ENCODE measurements at places on chromosomes 1 and 21.

DNA sequence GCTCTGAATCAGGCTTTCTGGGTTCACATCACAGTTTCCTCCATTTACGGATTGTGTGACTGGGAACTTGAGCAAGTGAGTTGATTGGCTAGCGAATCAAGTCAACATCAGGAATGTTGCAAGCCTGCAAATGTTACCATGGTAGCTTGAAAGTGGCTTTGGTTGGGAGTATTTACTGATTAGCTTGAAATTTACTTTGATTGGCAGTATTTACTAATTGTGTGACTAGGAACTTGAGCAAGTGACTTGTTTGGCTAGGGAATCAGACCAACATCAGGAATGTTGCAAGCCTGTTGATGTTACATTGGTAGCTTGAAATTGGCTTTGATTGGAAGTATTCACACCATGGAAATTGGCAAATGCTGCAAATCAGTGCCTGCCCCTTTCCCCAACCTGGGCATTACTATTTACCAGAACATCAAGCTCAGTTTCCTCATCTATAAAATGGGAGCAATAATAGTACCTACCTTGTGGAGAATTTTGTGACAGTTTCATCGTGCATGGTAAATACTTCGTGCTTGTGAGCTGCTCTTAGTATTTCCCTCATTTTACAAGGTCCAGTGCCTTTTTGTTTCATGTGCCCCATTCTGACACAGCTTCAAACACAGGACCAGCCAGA, 23.1 kb upstream of the B3GALNT2 start:
- no peak for DNase-seq

DNA sequence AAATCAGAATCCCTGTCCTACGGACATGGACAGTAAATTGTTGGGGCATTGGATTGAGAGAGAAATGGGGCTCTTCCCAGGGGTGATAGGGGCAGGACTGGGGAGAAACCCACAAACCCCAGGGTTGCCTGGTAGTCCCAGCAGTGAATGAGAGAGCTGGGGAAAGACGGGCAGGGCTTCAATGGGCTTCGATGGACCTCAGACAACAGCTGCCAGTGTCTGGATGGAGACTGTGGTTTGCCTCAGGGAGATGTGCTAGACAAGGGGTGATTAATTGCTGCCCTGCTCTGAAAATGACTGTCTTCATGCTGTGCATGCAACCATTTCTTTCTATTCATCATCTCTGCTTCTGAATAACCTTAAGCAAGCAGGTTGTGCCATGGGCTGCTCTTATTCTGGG, 7.4 kb downstream of the GPR25 start:
- DNase-seq = no peak

GRCh38 chr1:242525360-242525722, 844 bp upstream of the PLD5 start:
- no peak for DNase-seq

DNA sequence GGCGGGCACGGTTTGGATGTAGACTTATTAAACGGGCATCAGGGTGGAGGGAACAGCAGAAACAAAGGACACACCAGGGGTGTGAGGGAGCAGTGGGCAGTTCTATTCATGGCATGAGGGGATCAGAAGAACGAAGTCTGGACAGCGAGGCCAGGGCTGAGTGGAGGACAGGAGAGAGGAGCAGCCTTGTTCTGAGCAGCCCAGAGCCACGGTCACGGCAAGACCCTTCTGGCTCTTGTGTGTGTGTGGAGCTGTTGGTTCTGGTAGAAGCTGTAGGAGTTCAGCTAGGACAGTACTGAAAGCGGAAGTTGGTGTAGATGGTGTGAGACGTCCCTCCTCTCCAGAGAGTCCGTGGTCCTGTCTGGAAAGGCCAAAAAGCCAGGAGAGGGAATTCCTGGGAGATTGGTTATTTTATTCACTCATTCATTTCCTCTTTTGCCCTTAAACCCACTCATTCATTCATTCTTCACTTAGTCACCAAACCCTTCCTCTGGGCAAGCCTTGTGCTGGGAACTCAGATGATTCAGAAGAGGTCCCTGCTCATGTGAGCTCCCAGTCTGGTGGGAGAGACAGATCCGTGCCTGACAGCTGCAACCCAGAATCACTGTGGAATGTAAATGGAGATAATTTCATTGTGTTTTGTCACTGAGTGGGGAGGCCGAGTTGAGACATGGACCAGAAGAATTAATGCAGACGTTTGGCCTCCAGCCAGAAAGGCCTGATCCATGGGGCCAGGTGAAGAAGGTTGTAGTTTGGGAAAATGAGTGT, 4.1 kb upstream of the ACOT11 start:
- DNase-seq = no peak

DNA sequence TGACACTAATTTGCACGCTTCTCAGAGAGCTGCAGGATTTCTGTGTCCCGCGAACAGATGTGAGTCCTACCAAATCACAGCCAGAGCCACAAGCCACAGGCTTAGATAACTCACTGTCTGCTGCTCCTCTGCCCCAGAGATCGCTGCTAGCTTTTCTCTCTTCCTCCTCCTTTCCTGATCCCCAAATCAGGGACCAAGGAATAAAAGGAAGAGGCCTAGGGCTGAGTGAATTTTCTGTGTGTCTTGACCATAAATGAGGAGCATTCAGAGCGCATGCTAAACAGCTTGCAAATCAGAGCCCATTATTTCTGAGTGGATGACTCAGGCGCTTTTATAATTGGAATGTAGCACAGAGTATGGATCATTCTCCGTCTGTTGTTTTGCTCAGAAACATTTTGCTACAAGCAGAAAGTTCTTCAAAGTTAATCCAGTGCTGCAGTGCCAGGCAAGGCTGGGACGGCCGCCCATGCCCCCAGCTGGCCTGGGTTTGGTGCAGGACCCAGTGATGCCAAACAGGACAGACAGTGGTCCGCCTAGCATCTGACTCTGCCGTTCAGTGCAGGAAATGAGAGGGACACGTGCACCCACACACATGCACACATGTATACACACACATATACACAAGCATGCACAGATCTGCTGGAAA, 38.2 kb downstream of the KCNAB2 start:
- DNase-seq = no peak

DNA sequence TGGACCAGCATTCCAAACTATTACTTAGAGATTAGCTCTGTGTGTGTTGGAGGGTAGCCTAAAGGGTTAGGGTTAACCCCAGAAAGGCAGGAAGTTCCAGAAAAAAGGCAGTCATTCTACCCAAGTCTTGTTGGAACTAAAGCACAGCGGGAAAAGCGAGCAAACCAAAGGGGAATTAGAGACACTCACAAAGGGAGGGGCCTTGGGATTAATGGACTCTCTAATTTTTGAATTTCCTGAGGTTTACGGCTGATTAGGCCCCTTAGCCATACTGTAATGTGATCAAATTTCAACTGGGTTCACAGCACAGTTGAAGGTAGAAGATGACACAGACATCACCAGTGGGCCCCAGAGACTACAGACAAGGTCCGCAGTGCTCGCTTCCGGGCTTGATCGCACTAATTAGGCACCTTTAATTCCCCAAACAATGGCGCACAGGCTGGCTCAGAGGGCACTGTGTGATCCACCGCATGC, 28.3 kb downstream of the CAPZB start:
- DNase-seq = no peak

- DNase-seq = no peak
Observed at GRCh38 chr1:17195731-17196130, 9.2 kb upstream of the PADI1 start.

DNA sequence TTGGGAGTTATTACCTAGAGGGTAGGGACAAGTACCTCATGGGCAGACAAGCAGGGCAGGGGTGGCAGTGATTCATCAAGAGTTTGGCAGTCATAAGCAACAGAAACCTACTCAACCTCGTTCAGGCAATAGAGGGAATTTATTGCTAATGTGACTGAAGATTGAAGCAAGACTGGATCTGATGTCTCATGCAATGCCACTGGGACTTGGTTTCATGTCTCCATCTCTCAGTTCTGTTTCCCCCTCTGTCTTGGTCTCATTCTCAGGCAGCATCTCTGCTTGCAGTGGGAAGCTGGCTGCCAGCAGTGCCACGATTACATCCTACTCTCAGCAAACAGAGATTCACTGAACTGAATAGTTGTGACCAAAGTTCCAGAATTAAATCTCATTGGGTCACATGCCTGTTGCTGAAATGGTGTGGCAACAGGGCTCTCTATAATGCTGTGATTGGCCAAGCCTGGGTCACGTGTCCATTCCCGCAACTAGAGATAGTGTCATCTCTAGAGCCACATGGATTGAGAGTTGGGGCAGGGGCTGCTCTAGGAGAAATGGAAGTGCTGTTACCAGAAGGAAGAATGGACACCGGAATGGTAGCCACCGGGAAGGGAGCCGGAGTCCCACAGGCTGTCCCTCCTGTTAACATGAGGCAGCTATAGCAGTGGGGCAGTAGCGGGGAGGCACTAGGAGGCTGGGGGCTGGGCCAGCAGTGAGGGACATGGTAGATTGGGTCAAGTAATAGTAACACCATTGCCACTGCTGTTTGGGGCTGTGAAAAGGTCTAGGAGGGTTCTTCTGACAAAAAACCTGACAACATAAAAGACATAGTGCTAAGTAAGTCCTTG, 3.9 kb upstream of the CDC42 start:
- DNase-seq = no peak

GRCh38 chr1:211328084-211328694, 1.6 kb downstream of the TRAF5 start:
- DNase-seq = no peak

- no peak for DNase-seq
Observed at GRCh38 chr21:35971824-35972223, 88.5 kb downstream of the SETD4 start.

- DNase-seq = no peak
Observed at GRCh38 chr1:93474321-93474720, 26.4 kb downstream of the FNBP1L start.

GRCh38 chr1:193614817-193615216, 428.4 kb upstream of the B3GALT2 start:
- DNase-seq = no peak

DNA sequence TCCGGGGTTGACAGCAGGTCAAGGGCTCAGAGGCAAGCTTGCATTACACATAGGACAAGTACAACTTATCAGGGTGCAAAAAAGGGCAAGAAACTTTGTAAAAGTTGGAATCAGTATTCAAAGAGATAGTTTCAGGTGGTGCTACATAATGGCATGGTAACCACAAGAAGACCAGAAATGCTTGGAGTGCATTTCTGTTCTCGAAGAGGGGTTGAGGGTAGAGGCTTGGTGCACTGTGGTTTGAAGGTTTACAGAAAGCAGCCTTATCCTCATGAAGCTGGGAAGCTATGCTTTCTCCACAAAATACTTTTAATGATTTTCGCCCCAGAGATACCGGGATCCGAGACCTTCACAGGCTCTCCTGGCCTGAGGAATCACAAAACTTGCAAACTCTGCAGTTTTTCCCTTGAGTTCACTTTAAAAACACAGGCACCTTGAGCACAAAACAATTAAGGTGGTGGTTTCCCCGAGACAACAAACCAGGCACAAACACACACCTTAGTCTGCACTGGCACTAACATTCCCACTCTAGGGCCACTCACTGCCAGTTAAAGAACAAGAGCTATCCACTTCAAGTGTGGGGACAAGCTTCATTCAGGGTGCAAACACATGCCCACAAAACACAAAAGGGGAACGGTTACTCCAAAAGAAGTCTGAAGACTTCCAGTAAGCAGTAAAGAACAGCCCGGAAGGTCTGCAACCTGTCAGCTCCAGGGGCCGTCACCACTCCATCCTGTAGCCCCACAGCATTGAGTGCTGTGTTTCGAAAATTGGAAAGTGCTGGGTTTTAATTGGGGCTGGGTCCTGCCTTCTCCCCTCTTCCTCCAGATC, 29.8 kb upstream of the NFIA start:
- no peak for DNase-seq

DNA sequence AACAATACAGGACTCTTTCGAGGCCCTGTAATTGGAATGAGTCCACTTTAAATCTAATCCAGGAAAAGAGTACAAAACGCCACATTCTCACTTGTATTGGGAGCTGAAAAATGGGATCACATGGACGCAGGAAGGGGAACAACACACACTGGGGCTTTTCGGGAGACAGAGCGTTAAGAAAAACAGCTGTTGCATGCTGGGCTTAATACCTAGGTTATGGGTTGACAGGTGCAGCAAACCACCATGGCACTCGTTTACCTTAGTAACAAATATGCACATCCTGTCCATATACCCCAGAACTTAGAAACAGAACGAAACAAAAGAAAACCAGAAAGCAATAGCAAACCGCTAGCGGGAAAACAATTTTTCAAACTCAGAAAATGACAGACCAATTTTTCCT, 1532.7 kb upstream of the TPTE start:
- no peak for DNase-seq

DNA sequence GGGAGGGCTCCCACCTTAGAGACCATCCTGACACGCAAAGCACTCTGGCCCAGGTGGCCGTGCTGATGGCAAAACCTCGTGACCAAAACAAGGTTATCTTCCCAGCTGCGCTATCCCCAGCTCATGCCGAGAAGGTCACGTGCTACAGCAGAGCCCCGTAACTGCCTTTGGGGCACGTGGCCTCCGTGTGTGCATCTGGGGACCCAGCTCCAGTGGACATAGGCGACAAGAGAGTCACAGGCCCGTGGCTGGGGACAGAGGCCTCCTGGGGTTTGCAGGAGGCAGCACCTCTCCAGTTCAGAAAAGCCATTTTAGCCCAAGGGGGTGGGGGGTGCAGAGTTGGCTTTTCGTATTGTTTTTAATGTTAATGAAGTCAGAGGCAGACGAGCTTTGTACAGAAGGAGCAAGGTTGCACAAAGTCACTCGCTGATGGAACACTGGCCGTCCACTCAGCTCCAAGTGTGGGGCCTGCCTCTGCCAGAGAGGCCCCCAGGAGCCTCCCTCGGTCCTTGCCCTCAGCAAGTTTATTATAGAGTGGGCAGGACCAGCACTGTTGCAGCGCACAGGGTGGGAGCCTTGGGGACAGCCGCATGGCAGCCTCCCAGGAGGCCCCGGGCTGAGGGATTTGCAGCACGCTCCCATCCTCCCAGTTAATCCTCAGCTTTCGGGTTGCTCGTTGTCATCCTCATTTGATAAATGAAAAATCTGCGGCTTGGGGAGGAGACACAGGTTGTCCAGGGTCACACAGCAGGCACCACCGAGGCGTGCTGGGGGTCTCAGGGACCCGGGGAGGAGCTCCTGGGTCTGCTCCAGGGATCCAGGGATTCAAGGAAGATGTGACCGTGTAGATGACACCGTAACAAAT, 8.0 kb upstream of the PDE9A start:
- DNase-seq = no peak

DNA sequence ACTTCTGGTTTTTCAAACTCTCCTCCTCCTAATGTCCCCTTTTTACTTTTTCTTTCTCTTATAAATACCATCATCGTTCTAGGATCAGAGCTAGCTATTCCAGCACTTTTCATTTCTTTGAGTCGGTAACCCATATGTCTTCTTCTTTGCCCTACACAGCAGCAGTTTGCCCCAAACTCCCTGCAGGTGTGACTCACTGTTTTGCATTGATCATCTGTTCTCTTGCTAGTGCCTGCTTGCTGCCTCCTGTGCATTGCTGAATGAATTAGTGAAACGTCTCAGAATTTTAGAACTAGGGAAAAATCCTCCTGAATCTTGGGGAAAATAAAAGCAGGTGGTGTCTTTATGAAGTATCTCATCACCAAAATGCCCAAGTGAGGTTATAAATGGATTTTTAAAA, 21.7 kb downstream of the KCNK2 start:
- no peak for DNase-seq

DNA sequence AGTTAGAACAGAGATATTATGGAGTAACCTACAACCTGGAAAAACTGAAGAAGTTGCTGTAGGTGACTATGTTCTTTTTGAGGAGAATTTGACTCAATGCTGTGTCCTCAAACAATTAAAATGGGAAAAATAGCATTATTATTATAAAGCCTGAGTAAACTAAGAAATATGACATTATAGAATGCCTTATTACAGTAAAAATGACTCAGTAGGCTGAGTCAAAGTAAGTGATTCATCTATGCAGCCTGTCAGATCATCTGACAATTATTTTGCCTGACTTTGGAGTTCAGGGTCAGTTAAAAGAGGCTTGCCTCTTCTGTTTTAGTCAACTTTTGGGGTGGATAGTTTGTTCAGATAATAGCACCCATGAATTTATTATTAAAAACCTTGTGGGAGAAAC, 150.8 kb upstream of the PTGFR start:
- no peak for DNase-seq
